Cortex of kidney (tissue), 1 donor: ENCODE measurements at places on chromosomes 5 and 9.

DNA sequence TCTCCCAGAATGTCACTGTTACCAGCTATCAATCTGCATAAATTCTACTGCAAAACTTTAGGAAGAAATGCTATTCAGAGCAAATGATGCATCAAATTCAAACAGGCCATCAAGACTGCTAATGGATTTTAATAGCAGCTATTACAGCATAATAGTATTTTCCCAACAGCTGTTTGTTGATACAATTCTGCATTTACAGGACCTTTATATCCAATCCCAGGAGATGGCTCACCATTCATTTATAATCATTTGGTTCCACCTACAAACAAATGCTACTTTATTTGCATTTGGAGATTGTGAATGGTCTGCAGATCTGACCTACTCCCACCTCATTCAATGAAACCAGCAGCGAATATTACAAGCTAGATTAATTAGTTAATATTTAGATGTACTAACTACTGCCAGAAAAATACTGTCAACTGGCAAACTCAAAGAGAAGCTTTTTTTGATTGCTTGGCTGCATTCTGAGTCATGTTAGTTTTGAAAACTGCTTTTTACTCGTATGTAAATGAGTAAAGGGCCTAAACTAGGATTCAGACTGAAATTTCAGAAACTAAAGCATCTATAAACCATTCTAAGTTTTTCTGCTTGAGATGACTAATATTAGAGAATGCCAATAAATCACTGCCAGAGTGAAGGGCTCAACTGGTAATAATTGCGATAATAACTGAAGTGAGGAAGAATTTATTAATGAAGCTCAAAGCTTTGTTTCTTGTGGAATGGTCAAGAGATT is 7.1 kb upstream of the PCA3 start:
- no peak for DNase-seq

GRCh38 chr5:148686660-148687059 is 32.3 kb upstream of the HTR4 start:
- DNase-seq: no peak

- no peak for DNase-seq
Measured at GRCh38 chr9:92188969-92189781, 74.0 kb upstream of the SPTLC1 start.

DNA sequence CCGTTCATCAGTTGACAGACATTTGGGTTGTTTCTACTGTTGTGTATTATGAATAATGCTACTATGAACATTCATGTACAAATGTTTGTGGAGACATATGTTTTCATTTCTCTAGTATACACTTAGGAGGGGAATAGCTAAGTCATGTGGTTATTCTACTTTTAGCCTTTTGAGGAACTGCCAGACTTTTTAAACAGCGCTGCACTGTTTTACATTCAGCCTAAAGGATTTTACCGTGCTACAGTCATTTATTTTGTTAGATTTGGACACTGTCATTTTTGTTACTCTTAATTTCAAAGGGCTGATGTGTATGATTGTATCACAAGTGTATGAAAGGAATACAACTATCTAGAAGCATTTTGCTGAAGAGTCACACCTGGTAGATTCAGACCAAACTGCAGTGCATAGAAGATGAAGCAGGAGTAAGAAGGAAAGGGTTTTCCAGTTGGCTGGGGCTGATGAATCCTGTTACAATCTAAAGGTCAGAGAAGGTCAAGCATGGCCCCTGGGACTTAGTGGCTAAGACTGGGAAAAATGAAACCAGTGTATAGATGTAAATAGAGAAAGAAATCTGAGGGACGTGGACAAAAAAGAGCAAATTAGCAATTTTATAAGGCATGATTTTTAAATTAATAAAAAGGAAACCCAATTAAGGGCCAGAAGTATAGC is 509.7 kb downstream of the PSAT1 start:
- DNase-seq: no peak

- no peak for DNase-seq
Measured at GRCh38 chr5:10351199-10351905, 2.1 kb upstream of the MARCHF6 start.

DNA sequence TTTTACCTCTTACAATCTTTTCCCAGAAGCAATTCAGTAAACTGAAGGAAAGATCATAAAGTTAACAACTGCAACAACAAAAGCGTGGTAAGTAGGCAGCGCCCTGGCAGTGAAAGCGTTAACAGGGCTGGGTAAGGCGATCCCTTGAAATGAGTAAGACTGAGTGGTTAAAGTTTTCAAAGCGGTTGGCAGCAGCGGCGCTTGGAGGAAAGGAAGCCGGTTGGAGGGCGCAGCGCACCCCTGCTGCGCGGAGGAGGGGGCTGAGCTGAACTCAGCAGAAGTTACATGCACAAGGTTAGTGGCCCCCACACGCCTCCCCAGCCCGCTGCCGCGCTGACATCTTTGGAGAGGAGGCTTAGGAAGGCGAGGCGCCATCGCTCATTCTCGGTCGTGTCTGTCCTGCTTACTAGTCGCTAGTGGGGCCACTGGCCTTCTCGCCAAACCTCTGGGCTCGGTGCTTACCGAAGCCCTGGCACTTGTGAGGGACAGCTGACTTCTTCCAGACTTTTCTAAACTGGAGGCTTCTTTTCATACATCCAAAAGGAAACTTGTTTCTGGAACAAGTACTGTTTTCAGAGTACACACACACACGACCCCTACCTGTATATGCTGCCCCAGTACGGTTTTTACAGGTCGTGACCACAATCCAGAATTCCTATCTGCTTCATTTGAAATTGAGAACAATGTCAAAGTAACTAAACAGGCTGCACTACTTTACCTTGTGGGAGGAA is at the start of gene SH3RF2:
Gene SH3RF2 (plus strand): TSS at position 178 of the 731 bp plus-strand sequence. CDS start 1,351 bp downstream, outside the sequence.
- DNase-seq: no peak

DNA sequence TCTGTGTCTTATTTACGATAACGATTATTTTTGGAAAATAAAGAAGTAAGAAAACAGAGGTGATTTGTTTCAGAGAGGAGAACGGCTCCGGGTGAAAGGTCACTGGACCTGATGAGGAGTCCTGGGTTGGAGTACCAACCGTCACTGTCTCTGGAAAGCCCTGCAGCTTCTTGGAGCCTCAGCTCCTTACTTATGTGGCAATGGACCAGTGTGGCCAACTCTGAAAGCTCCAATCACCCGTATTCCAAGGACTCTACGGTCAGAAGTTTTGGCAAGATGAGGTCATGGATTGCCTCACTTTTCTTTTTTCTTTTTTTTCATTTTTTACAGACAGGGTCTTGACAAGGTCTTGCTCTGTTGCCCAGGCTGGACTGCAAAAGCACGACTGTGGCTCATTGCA is 84.8 kb downstream of the KLF4 start:
- DNase-seq: no peak

DNA sequence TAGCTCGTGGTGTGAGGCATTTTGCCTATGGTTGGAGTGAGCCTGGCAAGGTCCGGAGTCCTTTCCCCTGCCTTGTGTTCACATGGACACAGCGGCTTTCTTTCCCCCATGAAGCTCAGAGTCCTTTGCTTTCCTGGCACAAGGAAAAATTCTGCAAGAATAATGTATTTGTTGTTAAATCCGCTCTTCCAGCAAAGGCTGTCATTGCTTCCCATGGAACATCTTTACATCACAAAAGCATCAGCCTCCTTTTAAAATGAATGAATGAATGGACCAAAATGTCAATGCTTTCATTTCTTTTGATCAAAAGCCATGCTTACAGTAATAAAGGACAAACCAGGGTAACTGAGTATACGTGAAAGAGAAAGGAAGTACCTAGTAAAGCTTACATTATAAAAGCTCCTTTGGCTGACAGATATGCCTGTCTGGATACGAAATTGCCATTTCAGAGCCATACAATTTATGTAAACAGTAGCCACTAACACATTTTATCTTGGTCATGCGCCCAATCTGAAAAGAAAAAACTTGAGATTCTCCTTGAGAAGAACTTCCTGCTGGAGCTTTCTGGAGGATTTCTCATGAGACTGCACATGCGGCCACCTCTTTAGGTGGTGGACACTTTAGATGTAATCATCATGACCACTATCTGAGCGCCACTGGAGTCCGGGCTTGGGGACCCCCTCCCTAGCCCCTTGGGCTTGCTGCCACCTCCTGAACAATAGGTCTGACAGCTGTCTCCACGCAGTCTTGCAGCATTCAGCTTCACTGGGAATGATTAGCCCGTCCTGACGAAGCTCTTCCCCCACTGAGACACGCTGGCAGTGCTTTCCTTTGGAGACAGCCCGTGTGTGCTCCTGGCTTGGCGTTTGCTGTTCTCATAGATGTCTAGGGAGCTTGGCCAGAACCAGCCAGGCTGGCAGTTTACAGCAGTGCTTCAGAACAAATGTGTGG is 355.9 kb downstream of the ADAMTS6 start:
- no peak for DNase-seq

DNA sequence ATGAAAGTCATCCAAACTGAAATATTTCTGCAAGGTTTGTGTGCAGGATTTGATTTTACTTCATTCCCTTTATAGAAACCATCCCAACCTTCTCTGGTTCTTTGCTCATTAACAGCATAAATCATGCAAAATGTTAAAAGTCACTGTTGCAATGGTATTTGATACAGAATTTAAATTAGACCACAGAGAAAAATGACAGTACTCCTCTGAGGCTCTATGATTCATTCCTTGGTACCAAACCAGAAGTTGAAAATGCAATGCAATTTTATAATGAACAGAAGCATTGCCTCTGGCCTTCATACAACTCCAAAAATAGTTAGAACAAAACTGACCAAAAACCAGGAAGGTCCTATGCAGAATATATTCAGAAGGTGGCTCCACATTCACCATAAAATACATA is 607.1 kb downstream of the TLE1 start:
- DNase-seq: no peak
